NCI-H1694 (cell line): ENCODE measurements at places on chromosomes 6 and 20.

DNA sequence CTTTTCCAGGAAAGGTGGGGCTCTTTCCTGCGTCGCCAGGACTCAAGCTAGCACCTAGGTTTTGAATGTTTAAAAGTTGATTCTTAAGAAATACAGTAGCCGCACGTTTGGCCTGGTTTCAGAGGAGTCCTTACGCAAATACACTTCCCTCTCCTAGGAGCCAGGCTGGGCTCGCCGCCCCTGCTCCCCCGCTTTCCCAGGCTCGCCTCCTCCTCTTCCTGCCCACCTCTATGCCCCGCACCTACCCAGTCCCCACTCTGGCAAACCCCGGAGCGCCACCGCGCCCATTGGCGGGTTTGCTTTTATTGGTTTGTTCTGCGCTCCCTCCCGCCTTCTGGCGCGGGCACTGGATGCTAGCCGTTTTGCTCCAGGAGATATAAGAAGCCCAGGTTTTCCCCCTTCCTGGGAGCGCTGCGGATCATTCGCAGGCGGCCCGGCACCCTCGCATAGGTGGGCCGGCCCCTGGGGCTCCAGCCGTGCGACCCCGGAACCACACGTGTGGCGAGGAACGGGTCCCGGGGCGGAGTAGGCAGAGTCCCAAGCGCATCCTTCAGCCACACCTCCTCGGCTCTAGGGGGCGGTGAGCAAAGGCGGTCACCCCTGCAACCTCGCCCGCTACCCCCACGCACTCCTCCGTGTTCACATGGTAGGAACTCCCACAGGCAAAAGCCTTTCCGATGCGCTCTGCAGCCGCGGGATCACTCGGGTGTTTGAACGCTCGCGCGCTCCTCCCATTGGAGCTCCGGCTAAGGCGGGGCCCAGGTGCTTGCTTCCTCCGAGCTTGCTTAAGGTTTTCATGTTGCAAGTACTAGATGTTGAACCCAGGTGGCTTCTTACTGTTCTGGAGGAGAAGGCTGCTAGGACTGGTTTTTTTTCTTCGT lies 119.0 kb downstream of the RTN4IP1 start:
- DNase-seq, result no peak

GRCh38 chr20:10004900-10005299 lies 29.9 kb upstream of the ANKEF1 start:
- no peak for DNase-seq

DNA sequence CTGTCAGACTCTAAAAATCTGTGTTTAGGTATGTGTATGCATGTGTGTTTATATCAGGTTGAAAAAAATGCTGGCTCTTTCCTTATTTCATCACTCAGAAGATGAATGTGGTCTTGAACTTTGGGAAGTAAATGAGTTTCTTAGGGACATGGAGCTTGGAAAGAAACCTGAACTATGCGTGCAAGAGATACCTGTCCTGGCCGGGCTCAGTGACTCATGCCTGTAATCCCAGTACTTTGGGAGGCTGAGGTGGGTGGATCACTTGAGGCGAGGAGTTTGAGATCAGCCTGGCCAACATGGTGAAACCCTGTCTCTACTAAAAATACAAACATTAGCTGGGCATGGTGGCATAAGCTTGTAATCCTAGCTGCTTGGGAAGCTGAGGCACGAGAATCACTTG lies 4.4 kb upstream of the GLP1R start:
- no peak for DNase-seq

DNA sequence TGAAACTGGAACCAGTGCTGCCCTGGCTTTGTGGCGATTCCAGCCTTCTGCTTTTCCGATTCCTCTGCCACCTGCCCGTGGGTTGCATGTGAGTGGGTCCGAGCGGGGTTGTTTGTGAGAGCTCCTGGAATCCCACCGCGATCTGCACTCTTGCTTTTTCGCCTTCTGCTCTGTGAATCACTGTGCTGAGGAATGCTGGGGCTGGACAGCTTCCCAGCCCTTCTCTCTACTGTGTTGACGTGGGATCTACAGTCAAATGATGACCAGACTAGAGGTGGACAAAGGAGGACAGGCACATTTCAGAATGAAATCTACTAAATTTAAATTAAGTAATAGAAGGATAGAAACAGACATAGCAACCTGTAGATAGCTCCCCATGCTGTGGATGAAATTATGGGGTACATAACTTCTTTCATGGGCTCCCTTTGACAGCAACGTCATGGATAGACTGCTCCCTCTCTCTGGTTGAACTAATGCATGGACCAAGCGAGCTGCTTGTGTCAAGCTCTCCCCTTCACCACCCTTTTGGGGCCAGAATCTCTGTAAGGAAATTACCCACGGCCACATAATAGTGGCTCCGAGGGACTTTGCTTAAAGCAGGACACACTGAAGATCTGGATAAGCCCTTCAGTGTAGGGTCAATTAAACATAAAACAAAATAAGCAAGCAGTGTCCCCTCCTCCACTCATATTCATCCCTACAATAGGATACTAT lies 2.0 kb downstream of the FNDC1 start:
- no peak for DNase-seq

GRCh38 chr6:13098793-13099570 lies 229.4 kb downstream of the TBC1D7 start:
- no peak for DNase-seq

DNA sequence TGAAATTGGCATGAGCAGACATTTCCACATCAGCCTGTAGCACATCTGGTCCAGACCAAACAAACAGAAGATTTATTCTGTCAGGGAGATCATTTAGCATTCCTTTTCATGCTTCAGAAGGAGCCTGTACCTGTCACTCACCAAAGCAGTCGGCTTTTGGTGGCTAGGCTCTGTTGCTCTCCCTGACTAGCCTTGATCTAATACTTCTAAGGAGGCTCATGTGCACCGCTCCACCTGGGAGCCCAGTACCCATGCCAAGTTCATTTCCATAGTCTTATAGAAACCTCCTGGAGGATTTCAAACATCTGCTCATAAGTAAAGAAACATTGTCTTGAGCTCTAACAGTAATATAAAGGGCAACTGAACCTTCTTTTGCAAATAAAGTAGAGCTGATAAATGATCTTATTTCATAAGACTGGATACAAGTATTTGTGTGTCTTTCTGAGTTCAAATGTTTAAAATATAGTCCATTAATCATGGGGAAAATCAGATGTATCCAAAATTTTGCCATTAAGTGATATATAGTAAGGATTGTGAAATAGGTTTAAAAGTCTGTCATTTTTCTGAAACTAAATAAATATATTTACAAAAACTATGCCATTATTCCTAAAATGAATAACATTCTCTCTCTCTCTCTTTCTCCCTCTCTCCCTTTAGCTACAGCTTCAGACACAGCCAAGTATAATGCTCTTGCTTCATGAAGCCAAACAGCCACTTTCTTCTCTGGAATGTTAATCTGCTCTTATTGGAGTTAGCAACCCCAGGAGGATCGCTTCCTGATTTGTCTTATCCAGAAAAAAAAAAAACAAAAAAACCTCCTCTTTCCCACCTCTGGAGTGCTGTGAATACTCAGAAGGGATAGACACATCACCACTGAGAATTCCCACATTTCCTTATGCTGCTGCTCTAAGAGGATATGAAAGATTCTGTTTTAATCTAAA lies 192.7 kb upstream of the TFAP2D start:
- DNase-seq, result no peak

- no peak for DNase-seq
These were observed 124.2 kb downstream of the LY86 start for GRCh38 chr6:6712449-6713403.

DNA sequence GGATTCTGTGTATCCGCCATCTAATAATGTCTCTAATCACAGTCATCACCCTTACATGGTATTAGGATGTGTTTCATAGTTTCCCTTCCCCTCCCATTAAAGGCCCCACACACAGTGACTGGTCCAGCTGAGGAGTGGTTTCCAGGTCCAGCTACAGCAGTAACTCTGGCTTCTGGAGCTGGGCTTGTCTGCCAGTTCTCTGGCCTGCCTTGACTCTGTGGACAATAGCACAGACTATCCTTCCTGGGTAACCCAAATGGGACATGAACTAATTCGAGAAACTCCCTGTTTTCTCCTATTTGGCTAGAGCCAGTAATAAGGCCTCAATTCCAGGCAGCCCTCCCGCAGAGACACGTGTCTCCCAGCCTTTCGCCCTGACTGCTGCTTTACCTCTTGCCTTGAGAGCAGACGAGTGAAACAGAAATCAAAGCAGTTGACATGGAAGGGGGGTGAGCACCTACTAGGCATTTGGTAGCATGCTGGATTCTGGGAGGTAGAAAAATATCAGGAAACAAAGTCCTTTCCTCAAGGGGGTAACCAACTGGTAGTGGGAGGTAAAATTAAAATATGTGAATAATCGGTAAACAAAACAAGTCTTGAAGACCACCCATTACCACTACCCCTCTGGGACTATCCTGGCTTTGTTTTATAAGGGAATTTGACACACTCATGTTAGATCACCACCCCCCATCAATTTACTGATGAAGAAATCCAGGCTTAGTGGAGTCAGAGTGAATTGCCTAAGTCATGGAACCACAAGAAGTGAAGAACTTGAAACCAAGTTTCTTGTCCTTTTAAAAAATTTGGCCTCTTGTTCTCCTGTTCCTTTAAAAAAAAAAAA lies 1.2 kb downstream of the TRAF3IP2 start:
- DNase-seq, result no peak

- DNase-seq, result no peak
These were observed 93.4 kb upstream of the NHSL1 start for GRCh38 chr6:138592749-138593123.

- no peak for DNase-seq
These were observed 269.3 kb downstream of the ZFAND3 start for GRCh38 chr6:38088829-38089228.
